ENCODE measurements at places on chromosomes 3 and 15.

- DNase-seq: no peak
Measured at GRCh38 chr3:66021731-66022131, 17.0 kb downstream of the MAGI1 start.

GRCh38 chr15:36682101-36682500 lies 102.7 kb downstream of the CDIN1 start:
- no peak for DNase-seq

DNA sequence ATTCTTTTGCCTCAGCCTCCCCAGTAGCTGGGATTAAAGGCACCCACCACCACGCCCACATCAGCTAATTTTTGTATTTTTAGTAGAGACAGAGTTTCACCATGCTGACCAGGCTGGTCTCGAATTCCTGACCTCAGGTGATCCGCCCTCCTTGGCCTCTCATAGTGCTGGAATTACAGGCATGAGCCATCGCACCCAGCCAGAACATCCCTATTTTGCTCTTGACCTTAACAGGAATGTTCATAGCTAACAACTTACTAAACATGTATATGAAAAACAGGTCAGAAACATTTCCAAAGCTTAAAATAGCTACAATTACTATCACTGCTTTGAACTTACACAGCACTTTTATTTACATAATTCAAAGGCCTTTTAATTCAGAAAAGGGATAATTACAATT lies 33.7 kb downstream of the UQCC5 start:
- no peak for DNase-seq

GRCh38 chr3:11635680-11636393 lies 7.9 kb downstream of the VGLL4 start:
- DNase-seq: no peak

DNA sequence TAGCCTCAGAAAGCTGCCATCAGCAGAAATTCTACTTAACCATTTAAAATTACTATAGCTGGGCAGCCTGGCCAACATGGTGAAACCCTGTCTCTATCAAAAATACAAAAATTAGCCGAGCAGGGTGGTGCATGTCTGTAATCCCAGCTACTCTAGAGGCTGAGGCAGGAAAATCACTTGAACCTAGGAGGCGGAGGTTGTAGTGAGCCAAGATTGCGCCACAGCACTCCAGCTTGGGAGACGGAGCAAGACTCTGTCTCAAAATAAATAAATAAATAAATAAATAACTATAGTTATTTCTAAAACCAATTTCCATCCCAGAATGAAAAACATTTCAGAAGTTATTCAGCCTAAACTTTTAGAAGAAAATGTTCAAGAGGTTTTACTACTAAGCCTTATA lies 25.1 kb downstream of the LRRFIP2 start:
- no peak for DNase-seq

GRCh38 chr3:180548050-180548449 lies 53.9 kb upstream of the TTC14 start:
- no peak for DNase-seq

- no peak for DNase-seq
Measured at GRCh38 chr3:158508481-158508880, 62.5 kb upstream of the MLF1 start.

GRCh38 chr3:16596352-16597032 lies 8.7 kb downstream of the DAZL start:
- no peak for DNase-seq

GRCh38 chr3:37946531-37946889 lies 44.1 kb upstream of the VILL start:
- DNase-seq: no peak

- DNase-seq: no peak
Measured at GRCh38 chr3:11282250-11283138, 10.3 kb downstream of the ATG7 start.

DNA sequence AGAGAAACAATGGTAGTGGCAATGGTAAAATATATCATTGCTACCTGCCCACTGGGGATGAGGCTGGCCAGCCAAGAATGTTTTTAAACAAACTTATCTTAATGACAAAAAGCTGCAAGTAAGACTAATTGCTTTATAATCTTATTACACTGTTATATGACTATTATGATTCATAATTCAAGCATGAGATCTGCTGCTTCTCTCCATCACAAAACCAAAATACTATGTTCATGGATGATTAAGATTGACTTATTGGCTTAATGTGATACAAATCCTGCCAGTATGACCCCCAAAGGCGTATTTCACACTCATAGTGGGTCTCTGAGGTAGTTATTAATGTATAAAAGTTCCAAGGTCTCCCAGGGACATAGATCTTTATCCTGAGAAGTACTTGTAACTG lies 52.6 kb downstream of the FBN1 start:
- no peak for DNase-seq

GRCh38 chr3:181572432-181572831 lies 139.3 kb upstream of the SOX2 start:
- DNase-seq: no peak

DNA sequence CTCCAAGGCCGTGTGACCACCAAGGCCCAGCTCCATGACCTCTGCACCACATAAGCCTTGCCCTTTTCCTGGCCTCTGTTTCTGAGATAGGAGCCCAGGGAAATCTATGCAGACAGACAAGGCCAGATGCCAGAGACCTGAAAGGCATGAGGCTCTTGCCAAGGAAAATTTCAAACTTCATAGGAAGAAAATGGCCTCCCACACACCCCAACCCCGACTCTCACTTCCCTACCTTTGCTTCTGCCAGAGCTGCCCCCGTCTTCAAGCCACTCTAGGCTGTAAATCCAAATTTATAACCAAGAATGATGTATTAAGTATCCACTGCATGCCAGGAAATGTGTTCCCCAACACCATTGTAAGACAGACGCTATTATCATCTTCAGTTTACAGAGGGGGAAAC lies 65.5 kb upstream of the HRH1 start:
- DNase-seq: no peak

- DNase-seq: no peak
Measured at GRCh38 chr3:8455526-8456411, 45.9 kb upstream of the LMCD1 start.

GRCh38 chr3:185152410-185153170 lies at the start of gene C3orf70:
C3orf70 (minus strand) TSS chr3:185153060; CDS start chr3:185152823, 237 bp downstream.
- DNase-seq: no peak

- DNase-seq: no peak
Measured at GRCh38 chr15:35102186-35102585, 17.1 kb upstream of the NANOGP8 start.

DNA sequence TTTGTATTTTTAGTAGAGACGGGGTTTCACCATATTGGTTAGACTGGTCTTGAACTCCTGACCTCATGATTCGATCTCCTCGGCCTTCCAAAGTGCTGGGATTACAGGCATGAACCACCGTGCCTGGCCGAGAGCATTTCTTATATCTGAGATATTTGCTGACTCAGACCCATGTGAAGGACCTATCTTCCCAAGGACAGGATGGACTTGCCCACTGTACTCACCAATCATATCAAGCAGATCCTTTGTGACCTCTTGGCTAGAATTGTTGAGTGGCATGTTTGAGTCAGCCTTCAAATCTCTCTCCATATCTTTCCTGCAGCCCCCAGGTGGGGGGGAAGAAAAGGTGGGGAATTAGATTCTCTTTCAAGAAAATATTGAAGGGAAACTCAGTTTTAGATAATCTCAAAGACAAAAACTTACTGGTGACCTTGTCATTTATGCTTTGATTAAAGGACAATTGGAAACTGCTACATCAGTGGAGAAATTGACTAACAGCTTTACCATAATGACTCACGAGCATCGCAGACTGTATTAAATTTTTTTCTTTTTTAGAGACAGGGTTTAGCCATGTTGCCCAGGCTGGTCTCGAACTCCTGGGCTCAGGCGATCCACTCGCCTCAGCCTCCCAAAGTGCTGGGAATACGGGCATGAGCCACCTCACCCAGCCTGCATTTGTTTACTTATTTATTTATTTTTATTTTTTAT lies 3.1 kb downstream of the C3orf62 start:
- DNase-seq: no peak

DNA sequence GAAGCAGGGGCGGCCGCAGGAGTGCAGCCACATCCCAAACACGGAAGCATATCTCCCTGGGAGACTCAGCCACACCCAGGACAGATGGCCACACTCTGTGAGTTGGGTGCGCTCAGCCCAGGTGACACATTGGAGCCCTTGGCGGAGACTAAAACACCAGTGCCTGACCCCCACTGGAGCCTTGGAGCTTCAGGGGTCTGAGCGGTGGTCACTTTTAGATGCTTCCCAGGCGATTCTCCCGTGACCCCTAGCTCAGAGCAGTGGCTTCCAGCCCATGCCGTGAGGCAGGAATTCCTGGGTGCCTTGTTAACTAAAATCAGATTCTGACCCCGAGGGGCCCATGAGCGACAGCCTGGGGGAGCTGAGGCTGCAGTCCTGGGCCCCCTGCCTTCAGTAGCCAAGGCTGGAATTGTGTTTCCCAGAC lies 54.5 kb downstream of the PLXNA1 start:
- DNase-seq: no peak

DNA sequence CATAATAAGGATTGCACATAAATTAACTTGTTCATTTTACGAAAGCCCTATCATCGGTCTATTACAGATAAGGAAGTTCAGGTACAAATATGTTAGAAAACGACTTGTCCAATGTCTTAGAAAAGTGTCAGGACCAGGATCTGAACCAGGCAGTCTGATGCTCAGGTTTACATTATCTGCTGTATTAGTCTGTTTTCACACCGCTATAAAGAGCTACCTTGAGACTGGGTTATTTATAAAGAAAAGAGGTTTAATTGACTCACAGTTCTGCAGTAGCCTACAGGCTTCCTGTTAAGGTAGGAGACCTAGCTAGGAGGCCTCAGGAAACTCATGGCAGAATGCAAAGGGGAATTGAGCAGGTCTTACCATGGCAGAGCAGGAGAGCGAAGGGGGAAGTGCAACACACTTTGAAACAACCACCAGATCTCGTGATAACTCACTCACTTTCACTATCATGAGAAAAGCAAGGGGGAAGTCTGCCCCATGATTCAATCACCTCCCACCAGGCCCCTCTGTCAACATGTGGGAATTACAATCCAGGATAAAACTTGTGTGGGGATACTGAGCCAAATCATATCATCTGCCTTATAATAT lies 45.8 kb upstream of the GOLIM4 start:
- no peak for DNase-seq

- no peak for DNase-seq
Measured at GRCh38 chr3:57805674-57806073, 49.6 kb downstream of the SLMAP start.

DNA sequence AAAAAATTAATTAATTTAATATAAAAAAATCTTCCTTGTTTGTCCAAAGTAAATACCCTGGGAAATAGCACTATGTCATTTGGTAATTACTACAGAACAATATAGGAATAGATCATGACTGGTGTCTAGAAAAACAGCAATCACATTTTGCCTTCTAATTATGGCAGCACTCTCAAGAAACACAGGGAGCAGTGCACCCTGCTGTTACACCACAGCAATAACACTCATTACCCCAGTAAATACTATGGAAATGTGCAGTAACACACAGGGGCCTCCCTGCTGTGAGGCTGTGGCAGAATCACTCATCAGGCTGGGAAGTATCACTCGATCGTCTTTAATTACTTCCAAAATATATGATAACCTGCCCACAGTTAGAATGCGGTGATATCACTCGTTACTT lies 646.0 kb downstream of the TUSC7 start:
- no peak for DNase-seq

DNA sequence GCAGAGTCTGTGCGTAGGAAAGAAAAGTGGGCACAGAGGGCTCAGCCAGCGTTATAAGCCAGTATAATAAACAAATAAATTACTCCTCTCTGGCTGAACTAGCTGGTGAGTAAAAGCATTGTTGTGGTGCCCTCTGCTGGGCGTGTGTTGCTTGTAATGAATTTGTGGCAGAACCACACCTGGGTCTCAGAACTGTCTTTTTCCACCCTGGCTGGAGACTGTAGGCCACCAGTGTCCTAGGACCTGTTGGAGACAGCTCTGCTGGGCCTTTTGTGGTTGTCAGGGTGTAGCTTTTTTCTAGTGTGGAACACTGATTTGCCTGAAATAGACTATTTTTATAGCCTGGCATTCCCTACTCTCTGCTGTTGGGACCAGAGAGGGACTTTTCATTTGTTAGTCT lies 130.5 kb upstream of the EIF1B start:
- peak; percentile 12 for DNase-seq

DNA sequence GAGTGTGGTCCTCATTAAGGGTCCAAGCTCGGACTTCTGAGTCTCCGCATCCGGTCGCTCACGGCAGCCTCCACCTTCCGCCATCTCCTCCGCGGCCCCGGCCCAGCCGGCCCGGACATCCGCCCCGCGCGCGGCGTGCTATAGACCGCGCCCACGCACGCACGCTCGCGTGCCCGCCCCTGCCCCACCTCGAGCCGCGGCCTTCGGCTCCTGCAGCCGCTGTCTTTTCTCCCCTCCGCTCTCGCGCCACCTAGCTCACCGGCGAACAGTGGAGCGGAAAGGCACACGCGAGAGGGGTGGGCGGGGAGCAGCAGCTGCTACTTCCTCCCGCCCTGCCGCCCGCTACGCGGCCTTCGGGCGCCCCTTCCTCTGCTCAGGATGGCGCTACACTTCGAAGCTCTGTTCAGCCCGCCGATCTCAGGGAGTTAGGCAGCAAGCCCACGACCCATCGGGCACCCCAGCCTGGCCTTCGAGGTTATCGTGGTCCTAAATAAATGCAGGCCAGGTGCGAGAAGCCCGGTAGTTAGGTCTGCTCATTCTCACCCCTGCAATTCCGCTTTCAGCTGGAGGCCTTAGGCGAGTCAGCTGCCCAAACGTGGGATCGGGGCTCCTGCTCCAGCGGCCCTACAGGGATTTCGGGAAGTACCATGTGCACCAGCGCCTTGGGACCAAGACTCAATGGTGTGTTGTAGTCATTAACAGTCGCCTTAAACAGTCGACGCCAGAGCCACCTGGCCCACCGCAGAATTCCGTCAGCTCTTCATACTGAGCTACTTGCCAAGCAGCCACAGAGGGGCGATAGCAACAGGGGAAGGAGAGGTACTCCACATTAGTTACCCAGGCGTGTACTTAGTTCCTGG lies at the start of gene USP4:
Gene USP4, minus strand, starts transcription at position 113 of the 860 bp plus-strand sequence. Its CDS starts 29 bp downstream, at position 84.
- DNase-seq: peak; percentile 86

GRCh38 chr3:94070341-94070911 lies 7.6 kb downstream of the NSUN3 start:
- DNase-seq: no peak

DNA sequence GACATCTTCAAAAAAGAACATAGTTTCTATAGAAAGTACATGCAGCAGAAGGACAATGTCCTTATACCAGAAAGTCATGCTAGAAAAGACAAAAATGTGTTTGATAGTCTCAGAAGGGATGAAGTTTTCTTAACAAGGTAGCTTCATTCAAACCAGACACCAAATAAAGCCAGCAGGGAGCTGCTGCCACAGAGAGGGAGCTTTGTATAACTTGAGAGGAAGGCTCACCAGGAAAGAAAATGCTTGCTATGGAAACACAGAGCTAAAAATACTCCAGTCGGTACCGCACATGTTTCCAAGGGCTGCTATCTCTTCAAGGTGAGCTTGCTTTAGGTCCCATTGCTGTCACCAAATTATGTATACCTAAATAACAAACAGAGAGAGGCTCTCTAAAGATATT lies 1074.8 kb upstream of the ALCAM start:
- DNase-seq: no peak

DNA sequence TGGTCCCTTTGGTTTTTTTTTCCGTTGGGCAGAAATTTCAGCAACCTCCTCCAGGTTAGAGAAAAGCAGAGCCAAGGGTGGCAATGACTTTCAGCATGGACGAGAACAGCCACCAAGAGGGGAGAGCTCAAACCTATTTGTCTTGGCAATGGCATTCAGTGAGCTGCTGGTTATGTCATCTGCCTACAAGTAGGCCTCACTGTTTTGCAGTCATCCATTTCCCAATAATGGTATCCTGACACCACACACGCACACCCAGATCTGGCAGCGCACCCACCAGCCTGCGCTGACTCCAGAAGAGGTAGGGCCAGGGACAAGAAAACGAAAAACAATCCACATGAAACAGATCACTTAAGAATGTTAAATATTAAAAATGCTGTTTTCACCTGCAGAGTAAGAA lies 92.3 kb downstream of the MAGI1 start:
- DNase-seq: no peak
